ENCODE measurements at places on chromosomes 12 and 14.

DNA sequence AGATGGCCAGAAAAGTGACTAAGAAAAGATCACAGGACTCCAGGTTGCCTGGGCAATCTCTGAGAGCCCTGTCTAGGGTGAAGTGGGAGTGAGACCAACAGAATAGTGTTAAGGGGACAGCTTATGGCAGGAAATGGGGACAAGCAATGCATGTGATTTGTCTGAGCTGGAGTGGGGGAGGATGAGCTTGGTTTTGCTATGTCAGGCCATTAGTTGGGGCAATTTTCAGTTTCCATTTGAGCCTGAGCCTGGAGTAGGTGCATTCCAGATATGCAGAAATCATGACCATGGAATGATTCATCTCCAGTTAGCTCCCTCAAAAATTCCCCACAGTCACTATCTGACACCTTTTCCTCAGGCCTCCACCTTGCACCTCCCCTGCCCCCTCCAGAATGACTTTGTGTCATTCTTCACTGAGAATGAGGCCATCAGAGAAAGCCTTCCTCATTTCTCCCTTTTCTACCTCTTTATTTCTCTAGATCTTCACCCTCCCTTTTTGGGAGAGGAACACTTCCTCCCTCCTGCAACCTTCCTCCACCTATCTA lies 150.9 kb upstream of the PLEKHG7 start:
- peak; percentile 41 for DNase-seq

DNA sequence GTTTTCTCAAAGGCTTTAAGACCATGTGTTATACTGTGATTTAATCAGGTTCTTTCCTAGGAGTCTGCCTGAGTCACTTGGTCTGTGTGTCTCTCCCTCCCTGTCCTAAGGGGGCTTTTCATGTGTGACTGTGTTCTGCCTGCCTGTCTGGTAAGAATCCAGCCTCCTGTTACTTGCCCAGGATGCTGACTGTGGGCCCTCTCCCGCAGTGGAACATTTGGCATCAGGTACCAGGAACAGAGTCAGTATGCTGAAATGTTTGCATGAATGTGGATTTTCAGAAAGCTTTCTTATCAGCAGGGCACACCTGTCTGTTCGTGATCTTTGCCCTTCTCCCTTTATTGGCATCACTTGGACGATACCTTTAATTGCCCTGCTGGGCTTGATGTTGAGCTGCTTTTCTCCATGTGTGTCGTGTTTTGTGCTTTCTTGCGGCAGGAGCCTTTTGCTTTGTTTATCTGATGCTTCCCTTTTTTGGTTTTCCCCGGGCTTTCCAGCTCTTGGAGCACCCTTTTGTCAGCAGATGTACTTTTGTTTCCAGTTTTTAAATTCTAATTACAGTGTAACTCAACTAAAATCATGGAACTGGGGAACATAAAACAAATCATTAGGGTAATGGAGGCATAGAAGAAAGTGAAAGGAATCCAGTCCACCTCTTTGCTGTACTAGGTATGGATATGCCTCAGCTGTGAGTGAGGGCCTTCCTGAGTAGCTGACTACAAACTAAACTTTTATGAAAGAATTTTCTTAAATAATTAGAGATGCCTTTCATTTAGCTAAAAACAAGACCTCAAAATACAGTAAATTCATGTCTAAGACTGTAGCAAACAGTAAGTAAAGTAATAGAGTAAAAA lies 72.5 kb downstream of the TRAF3 start:
- peak; percentile 34 for DNase-seq

DNA sequence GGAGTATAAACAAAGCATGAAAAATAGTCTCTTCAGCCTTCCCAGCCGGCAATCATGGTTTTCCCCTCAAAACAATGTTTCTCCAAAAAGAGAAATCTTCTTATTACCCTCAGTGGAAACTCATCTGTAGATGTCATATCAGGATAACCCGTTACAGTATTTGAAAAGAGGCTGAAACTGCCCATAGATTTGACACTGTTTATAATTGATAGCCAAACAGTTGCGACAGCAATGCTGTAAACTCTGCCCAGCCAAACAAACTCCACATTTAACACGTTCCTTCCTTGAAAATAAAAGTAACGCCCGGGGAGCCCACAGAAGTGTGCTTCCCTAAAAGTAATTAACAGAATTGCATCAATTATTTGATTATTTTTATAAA lies 201.3 kb upstream of the FOXN3 start:
- DNase-seq, result peak; percentile 44

DNA sequence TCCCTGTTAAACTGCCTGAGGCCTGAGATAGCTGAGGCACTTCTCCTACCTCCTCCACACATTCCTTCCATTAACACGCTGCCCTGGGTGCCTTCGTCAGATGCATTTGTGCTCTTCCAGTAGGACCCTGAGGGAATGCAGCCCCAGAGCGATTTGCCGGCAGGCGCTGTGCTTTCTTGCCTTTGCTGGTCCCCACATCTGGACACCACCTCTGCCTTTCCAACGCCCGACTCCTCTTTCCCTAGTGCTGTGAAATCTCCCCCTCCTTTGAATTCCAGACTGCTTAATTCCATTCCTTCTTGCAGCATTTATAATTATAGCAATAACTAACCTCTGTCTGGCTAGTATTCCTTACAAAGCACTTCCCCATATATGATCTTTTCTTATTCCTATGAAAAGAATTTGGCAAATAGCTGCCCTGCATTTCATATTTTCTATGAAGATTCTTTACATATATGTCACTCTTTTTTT lies 88.4 kb downstream of the C12orf75 start:
- peak; percentile 62 for DNase-seq

- DNase-seq, result no peak
Observed at GRCh38 chr12:39440101-39440500, 2.8 kb downstream of the KIF21A start.

All from GM03348 (cell line).